ENCODE measurements at places on chromosomes 2 and 18. TPM values are rescaled to one million over a fixed set of nuclear protein-coding genes. Genes with fewer than 3 reads are reported as not detected.

The CNTNAP5 gene
- not detected for total RNA-seq

The SLC25A52 gene
- total RNA-seq = not detected

The GALR1 gene
- total RNA-seq = not detected

DNA sequence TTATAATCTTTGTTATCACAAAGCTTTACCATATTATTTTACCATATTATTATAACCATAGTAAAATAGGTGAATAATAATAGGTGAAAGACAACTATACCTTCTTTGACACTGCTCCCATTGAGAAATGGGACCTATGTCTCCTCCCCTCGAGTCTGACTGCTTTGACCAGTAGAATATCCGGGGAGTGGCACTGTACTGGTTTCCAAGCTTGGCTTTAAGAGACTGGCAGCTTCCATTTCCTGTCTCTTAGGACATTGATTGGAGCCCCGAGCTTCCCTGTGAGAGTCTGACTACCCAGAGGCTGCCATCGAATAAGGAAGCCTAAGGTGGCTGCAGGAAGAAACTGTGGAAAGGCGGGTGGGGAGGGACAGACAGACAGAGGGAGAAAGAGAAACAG, 40.1 kb upstream of the PLEKHM3 start:
- H3K4me1 ChIP-seq = no peaks in the 10 kb centered on the region
- no peaks in the 10 kb centered on the region for H3K36me3 ChIP-seq
- no peak overlapping the region for H3K4me3 ChIP-seq
- DNase-seq = no peak

DNA sequence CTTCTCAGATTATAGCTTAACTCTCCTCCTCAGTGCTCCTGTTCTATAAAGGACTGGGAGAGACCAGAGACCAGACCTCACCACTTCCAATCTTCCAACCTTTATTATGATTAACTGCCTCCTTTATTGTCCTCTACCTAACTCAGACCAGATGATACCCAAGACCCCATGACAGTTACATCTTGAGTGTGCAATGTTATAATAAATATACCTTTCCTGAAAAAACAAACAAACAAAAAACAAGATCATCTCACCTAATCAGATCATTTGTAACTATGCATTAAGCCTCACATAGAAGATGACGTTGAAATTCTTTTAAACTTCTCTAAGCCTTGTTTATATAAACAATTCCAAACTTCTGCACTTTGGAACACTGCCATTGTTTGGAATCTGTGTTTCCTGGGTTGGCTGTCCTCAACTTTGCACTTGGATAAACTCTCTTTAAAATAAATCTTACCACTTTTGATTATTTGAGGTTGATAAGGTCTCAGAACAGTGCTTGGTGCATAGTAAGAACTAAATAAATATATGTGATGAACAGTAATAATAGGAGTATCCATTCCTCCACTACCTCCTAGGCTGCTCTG, 342.7 kb downstream of the TDRD15 start:
- H3K4me1 ChIP-seq = no peaks in the 10 kb centered on the region
- DNase-seq = no peak
- no peak overlapping the region for H3K4me3 ChIP-seq
- no peaks in the 10 kb centered on the region for H3K27me3 ChIP-seq

DNA sequence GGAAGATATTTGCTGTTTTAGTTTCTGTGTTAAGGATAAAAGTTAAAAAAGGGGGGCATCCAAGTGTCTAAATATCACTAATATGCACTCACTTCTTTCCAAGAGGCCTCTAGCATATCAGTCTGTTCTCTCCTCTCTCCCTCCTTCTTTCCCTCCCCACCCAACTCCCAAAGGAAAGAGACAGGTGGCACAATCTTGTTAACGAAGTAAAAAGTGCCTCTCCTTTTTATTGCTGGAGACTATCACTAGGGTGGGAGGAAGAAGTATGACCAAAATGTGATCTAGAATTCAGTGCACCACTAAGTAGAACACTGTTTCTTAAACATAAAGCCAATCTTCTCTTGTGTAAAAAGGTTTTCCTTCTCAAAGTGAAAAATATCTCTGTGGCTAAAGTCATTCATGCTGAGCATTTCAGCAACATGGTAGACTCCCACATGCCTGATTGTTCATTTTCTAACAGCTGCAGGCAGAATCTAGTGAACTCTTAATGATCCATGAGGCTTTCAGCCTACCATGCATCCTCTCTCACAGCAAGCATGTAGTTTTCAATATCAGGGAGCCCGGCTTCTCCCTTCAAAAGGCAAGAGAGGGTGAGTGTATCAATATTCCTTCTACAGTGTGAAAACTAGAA, 39.5 kb downstream of the RNU4ATAC start:
- H3K27ac ChIP-seq = no peak overlapping the region
- no peaks in the 10 kb centered on the region for H3K27me3 ChIP-seq
- H3K36me3 ChIP-seq = peaks cover 16% of the 10 kb centered on the region
- no peak for DNase-seq
- H3K4me3 ChIP-seq = no peak overlapping the region
- H3K4me1 ChIP-seq = peaks cover 3% of the 10 kb centered on the region

DNA sequence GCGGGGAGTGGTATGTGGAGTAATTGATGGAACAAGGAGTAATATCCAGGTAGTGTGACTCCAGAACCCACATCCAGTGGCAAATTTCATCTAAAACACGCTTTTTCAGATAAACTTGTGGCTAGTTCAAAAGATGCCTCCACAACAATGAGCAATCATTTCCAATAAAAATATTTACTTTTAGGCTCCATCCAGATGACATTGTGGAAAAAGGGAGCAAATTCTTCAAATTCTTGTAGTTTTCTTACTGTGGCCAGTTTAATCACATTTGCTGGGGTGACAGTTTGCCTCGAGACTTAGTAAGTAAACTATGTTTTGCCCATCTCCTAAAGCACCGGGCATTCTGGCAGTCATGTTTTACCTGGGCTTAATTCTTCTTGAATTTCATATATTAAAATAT, 243.6 kb downstream of the IRS1 start:
- peaks cover 12% of the 10 kb centered on the region for H3K27me3 ChIP-seq
- no peak for DNase-seq
